ENCODE measurements at places on chromosomes 11 and 22.

DNA sequence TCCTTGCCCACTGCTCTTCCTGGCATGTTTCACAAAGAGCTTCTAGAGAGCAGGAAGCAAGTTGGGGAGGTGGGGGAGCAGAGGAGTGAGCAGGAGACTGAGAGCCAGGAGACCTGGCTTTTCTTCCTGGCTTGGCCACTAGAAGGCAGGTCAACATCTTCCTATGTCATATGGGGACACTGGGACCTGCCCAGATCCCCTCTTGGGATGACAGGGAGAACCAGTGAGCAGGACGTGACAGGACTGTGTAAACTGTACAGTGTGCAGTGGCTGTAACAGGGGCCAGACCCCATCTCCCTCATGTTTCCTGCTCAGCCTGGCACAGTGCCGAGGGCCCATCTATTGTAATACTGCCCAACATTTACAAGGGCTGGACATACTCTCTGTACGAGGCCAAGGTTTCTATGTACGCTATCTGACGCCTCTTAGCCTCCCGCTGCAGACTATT, 29.4 kb downstream of the GDPD5 start:
- DNase-seq: no peak

DNA sequence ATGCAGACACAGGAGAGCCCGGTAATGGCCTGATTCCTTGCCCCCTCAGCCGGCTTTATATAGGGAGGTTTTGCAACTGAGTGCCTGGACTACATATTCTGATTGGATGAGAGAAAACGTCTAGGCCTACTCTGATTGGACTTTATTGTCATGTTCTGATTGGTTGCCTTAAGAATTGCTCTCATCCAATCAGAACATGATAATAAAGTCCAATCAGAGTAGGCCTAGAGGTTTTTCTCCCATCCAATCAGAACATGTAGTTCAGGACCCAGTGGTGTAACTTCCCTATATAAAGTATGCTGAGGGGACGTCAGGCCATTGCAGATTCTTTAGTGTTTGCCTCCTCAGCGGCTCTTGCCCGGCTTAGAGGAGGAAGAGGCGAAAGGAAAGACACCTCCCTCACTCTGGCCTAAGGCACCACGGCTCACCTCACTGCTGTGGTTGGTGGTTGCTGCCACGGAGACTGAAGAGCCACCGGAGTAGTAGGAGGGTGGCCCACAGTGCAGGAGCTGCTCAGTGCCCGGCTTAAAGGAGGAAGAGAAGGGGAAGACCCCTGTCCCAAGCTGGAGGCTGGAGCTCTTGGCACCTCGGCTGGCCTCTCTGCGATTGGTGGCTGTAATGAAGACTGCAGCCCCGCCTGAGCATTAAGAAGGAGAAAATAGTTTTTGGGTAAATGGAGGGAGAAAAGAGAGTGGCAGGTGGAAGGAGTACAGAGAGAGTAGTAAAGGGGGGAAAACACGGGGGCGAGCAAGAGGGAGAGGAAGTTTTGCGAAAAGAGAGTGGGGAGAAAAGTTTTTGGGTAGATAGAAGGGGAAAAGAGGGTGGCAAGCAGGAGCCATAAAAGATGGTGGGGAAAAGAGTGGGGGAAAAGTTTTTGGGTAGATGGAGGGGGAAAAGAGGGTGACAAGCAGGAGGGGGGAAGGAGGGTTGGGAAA, 116.7 kb upstream of the SERPIND1 start:
- DNase-seq: no peak

GRCh38 chr11:46234311-46234710, 43.2 kb upstream of the CREB3L1 start:
- DNase-seq: no peak

GRCh38 chr22:49683032-49683431, 144.6 kb downstream of the BRD1 start:
- DNase-seq: no peak

GRCh38 chr11:95556342-95557163, 233.0 kb downstream of the FAM76B start:
- DNase-seq: no peak

DNA sequence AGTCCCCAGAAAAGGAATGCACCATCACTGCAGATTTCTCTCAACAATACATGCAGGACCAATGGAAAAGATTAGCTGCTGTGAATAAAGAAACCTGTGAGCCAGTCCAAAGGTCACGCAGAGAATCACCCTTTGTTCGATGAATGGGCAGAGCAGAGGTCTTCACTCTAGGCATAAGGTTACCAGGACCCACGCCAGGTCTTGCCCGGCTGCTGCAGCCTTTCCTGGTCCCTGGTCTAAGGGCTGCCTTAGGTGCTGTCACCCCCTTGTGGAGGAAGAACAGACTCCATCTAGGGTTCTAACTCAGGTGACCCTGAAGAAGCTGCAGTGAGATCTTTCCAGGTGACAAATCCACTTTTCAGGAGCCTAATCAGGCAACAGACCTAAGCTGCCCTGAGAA, 29.0 kb upstream of the NAP1L4 start:
- DNase-seq: no peak

- no peak for DNase-seq
Measured at GRCh38 chr11:121431820-121432526, 20.1 kb upstream of the SORL1 start.

DNA sequence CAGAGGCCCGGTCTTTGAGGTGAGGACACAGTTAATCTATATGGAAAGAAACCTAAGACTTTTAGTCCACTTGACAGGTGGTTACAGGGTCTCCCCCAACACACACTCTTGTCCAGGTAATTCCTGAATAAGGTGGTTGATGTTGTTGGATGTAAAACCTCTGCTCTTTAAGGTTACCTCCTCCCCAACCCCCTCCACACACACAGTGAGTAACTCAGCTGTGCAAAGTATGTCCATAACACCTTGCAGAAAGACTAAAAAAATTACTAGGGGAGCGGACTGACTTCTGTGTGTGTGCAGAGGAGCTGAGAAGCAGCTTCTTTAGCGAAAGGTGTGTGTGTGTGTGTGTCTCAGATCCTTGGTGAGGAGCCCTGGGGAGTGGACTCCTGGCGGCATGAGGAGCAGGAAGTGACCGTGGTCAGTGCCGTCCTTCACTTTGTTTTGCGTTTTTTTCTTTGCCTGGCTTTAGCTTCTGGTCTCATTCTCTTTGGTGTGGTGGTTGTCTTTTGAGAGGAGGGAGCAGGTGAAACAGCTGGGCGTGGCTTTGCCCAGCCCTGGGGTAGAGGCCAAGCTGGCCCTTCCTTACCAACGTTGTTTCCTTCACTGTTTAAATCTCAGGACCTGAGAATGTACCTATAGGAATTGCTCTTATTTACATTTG, 1.7 kb downstream of the ZBED4 start:
- DNase-seq: no peak

DNA sequence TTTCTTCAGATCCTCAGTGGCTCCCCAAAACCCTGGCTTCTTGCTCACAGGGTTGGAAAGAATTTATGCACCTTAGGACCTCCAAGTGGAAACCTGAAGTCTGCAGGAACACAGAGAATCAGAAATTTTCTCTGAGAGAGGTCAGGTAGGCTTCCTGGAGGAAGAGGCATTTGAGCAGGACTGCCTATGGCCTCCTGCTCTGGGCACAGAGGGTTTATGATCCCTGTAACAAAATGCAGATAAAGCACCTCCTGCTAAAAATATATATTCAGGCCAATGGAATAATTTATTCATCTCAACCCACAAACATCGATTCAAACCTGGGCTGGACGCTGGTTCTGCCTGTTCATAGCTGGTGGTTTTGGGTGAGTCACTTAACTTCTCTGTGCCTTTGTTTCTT, 68.1 kb upstream of the FGF3 start:
- DNase-seq: no peak

DNA sequence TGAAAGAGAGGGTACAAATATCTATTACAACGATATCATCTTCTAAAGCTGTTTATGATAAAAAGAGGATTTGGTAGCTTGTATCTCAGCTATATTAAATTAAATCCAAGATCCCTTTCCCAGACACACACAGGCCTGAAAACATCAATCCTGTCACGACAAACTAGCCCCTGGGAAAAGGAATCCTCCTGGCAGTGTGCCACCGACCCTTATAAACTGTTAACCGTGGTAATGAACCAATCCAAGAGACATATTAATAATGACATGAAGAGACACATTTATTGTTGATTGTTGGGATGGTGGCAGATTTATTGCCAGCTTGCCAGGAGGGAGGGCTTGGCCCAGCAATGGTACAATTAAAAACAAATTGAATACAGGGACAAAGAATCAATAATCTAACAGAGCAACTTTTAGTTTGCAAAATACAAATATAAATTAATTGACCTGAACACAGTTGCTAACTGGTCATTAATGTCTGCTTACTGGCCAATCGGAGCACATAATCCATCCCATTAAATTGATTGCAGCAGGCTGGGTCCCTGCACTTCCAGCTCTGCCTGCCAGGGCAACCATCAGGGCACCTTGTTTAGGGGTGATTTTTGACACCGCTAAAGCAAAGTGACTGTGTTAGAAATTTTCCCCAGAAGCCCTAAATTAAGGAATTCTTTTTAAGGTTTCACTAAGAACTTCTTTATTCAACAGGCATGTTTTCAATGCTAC, 887.6 kb downstream of the OPCML start:
- no peak for DNase-seq

GRCh38 chr11:78497293-78497692, 77.4 kb downstream of the NARS2 start:
- DNase-seq: no peak

DNA sequence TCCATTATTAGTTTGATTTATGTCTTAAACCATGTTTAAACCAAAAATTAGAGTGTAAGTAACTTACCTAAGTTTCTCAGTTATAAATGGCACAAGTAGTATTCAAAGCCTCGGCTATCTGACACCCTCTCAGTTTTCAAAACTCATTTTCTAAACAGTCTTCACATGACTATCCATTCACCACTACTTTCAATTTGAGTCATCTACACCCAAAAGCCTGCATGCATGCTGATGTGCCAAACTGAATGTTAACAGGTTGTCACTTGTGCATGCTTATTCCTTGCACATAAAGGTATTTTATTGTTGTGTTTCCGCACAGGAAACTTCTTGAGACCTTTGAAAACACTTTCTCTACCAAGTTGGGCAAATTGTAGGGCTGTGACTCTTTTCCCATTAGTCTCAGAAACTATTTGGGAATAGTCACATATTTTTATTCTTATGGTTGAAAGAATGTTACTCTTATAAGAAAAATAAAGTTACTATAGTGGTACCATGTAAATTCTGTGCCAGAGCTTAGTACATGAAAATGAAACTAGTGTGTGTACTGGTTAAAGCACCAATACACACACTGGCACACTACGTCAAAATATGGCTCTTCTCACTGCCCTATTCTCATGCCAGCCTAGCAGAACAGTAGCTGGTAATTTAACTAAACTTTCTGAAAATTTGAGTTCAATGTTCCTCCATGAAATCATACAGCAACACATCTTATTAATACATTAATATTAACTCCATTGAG, 2.2 kb upstream of the OR51E2 start:
- no peak for DNase-seq

DNA sequence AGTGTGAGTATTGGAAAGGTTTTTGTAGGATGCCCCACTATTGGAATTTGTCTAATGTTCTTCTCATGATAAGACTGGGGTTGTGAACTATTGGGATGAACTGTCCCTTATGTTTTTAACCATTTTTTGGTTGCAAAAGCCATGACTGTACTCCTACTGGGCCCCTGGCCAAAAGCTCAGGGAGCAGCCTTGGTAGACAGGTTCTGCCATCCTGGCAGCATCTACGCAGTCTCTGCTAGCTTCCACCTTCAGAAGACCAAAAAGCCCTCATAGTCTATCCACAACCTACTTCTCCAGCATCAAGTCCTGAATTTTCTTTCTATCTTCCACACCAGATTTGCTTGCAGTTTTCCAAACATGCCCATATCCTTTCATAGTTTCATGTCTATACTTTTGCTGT, 211.8 kb downstream of the TENM4 start:
- no peak for DNase-seq

DNA sequence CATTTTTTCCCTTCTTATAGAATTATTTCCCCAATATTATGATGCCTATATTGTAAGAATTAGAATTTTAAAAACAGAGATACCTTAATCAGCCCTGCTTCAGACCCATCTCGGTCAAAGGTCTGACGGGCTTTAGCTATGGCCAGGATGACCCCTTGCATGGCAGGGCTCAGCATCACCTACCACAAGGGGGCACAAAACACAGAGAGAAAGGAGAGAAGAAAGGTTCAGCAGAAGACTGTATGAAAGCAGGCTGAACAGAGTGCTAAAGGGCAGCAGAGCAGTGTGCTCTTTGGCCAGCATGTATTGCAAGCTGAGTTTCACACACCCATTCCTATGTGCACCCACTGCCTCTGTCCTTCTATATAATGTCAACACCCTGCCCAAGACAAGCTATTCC, 26.8 kb downstream of the CLDN25 start:
- no peak for DNase-seq

GRCh38 chr11:124740277-124740882, 638 bp downstream of the NRGN start:
- no peak for DNase-seq

DNA sequence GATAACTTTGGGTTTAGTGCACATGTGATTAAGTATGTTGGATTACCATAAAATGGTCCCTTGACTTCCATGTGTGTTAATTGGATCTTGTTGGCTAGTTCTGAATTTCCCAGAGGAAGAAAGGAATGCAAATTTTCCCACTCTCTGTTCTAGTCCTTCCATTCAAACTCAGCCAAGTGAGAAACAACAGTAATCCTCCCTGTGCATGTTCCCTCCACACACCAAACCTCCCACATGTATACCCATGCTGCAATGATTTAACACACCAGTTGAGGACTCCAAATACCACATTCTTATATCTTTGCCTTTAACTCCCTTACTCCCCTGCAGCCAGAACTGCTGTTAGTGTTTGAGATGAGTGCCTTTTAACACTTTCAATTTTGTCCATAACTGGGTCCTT, 1158.9 kb downstream of the DLG2 start:
- no peak for DNase-seq

DNA sequence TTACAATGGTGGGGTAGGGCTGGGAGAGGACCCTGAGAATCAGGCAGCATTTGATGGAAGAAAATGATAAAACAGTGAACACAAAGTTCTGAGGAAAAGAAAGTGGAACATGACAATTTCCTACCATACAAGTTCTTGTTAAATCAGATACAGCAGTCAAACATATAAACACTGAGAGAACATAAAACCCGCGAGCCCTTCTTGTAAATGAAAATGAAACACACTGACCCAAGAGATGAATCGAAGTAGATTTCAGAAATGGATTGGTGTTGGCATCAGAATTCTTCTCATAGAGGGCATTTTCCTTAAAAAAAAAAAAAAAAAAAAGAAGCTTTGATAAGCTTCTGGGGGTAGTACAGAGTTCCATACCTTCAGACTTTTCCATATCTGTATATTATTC, 134.7 kb upstream of the TMEM45B start:
- no peak for DNase-seq

All from esophagus squamous epithelium (tissue), 5 donors.